ENCODE measurements at places on chromosomes 1 and 21.

DNA sequence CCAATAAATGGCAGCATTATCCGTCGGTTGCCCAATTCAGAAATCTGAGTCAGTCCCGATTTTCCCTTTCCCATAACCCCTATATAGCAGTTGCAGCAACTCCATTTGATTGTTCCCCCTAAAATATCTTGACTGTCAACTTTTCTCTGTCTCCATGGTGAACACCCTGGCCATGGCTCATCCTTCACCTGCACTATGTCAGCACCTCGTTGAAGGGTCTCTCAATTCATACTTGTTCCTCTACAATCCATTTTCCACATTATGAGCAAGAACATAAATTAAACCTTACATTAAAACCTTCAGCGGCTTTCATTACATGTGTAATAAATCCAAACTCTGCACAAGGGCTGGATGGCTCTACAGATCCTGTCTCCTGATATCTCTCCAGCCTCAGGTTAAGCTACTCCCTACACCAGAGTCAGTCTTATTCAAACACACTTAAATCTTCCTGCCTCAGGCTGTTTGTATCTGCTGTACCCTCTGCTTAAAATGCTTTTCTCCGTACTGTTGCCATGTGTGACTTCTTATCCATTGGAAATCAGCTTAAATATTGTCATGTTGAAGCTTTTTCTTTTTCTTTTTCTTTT is 87.3 kb downstream of the BACH1 start:
- DNase-seq, result no peak

DNA sequence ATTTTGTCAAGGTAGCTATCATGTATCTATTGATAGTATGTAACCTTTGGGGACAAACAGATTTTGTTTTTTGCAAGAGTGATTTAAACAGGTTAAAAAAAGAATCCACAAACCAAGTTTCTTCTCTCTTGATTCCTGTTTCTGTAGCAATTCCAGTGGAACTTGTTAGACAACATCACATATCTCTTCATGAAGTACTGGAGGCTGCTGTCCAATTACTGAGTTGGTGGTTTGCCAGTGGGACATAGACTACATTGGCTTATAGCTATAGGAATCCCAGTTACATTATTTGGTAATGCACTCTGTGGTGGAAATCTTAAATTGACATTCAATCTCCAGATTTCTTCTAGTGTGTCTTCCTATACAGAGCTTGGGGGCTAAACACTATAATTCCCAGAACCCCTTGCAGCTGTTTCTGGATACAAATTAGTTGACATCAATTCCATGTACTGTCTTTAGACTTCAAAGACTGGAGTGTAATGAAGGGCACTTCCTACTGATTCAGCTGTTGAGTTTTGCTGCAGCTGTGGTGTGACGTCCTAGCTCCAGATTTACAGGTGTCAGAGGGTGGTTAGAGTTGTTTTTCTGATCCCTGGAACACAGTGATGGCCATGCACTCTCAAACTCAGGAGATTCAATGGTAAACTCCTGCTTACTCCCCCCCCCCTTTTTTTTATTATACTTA is 29.4 kb upstream of the GCLM start:
- DNase-seq, result no peak

- no peak for DNase-seq
These were observed 20.9 kb upstream of the CFHR4 start for GRCh38 chr1:196866974-196867373.

DNA sequence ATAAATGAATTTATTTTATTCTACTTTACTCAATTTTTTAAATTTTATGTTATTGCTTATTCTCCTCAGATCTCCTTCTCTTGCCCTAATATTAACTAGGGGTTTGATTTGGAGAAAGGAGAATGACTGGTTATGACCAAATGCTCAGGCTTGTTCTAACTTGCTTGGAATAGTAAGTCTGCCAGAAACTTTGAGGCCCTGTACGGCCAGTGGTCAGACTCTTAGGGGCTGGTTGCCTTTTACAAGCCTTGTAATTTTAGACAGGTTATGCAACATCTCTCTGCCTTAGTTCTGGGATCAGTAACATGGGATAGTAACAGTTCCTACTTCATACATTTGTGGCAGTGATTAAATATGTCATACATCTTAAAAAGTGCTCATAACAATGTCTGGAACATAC is 279.5 kb downstream of the DUSP10 start:
- DNase-seq, result no peak

DNA sequence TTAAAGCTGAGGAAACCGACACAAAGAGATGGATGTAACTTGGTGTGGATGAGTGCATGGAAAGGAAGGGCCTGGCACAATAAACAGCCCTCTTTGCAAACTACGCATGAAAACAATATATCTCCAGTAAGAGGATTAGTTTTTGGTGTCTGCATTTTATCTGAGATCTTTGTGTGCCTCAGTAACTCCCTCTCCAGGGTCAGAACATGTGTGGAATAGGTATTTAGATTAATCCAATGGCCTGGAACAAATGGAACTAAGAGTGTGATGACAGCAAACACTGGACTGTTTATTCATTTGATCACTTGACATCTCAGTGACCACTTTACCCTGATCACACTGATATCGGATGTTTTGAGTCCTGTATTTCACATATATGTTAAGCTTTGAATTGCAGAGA is 45.3 kb downstream of the AKNAD1 start:
- DNase-seq, result no peak

DNA sequence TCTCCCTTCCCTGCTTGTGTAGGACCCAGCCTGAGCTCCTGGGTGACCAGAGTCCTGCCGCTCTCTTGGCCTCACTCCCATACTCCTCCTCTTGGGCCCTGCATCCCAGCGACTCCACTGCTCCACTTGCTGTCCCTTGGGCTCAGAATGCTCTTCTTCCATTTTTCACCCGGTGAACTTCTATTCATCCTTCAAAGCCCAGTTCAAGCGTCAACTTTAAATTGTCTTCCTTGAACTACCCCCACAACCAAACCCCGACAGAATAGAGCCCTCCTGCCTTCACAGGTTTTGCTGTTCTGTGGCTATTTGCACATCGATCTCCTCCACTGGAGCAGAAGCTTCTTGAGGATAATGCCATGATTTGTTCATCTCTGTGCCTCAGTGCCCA is 215.4 kb upstream of the EDN2 start:
- DNase-seq, result no peak

DNA sequence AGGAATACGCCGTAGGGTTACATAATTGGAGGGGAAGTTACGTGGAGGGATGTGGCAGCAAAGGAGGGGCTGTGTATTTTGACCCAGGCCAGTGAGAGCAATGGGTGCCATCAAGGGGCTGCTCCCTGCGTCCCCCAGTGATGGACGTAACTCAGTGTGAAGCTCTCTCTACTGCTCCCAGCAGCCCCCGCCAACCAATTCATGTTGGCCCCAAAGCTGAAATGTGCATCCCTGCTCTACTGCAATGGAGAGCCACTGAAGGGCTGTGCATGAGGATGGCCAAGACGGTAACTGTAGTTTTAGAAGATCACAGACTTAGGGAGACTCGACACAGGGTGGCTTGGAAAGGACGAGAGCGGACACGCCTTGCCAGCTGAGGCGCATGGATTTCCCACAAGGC is 38.3 kb downstream of the PGBD5 start:
- DNase-seq, result no peak
